ENCODE measurements at places on chromosomes 11 and 22.

DNA sequence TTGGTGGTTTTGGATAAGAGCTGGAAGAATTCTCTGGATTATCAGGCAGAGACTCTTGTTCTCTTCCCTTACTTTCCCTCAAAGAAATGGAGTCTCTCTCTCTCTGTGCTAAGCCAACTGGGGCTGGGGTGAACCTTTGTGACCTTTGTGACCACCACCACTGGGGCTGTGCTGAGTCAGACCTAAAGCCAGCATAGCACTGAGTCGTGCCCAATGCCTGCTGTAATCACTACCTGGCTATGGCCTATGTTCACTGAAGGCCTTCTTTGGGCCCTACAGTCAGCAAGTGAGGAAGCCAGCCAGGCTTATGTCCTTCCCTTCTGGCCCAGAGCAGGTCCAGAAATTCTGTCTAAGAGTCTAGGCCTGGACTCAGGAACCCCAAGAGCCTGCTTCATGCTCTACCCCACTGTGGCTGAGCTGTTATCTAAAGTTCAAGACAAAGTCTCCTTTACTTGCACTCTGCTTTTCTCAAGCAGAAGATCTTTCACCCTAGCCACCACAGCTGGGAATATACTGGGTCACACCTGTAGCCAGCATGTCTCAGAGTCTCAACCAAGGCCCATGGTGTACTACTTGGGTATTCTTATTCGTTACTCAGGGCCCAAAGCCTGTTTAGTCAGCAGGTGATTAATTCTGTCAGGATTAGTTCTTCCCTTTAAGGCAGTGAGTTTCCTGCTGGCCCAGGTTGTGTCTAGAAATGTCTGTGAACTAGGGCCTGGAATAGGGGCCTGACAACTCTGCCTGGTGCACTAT lies 86.0 kb downstream of the EHF start:
- DNase-seq, result peak; percentile 2

DNA sequence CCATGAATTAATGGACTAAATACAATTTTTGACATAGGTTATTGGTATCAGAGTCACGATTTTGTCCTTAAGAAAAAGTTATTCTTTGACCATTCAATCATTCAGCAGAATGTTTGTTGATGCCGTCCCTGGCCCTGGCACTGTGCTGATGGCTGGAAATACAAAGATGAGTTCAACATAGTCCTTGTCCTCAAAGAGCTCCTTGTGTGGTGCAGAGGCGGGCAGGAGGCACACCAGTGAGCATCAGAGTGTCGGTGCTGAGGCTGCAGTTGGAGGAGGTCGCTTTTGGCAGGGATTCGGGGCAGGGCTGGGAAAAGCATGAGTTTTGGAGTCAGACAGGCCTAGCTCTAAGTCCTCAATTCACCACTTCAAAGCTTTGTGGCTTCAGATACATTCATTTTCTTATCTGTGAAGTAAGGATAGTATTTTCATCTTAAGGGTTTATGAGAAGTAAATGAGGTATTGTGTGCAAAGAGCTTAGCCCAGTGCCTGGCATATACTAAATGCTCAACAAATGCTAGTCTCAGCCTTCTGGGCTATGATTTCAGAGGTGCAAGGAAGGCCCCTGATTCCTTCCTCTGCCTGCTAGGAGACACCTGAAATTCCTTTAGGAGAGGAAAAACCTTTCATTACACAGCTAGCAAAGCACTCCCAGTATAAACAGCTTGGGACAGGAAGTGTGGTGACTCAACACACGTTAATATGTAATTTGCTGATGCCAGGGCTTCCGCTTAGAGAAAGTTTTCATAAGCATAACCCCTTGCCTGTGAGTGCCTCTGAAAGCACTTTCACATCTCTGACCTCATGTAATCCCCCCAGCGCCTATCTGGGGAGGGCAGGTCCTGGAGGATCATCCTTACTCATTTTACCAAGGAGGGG lies 113.8 kb downstream of the NECTIN1 start:
- no peak for DNase-seq

DNA sequence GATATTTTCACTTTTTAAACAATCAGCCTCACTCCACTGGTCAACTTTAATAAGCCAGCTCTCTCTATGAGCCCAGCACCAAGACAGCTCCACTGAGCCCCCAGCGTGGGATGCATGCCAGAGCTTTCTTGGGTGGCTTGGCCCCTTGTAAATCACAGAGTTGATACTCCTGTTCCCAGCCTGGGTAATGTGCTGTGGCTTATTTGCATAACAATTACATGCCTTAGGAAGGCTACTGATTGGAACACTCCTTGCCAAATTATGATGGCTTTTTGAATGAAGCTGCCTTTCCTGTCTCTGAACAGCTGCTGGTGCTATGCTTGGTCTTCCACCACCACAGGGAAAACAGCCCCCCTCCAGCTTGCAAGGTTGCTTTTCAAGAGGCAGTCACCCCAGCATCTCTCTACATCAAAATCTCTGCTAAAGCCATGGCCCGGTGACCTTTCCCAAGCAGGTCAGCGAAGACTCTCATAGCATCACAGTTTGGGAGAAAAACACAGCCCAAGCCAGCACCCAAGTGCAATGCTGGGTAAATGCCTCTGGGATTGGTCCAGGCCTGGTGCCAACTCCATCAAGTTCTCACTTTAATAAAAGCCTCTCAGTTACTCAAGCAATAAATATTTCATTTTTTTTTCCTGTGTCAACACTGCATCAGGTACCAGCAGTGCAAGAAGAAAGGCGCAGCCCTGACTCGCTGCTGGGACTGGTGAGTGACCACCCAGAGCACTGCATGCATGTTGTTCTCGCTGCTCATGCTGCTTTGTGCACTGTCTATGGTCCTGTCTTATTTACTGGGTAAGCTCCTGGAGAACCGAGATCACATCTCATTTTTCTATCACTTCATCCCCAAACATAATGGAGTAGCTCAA lies 549.3 kb downstream of the OPCML start:
- peak; percentile 43 for DNase-seq

GRCh38 chr11:130122141-130122575 lies 37.4 kb upstream of the ST14 start:
- no peak for DNase-seq

- peak; percentile 83 for DNase-seq
These were observed 2.5 kb upstream of the SEPTIN3 start for GRCh38 chr22:41966607-41967240.

DNA sequence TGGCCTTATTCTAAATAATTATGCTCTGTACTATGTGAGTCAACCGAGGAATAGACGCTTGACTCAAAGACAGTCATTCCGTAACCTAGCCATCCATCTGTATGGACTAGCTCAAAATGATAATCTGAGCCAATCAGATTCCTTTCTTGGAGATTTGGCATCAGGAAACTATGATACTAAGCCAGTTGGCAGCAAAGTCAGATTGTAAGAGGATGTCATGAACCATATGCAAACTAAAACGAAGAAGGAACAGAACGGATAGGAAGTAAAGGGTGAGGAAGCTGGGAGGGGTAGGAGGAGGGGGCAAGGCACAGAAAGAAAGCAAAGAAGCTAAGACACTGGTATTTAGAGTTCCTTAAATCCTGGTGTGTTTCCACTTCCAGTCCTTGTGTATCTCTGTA lies 10.7 kb upstream of the SESN3 start:
- no peak for DNase-seq

Measured in GM23338 (cell line).